ENCODE measurements at places on chromosomes 12 and 14.

DNA sequence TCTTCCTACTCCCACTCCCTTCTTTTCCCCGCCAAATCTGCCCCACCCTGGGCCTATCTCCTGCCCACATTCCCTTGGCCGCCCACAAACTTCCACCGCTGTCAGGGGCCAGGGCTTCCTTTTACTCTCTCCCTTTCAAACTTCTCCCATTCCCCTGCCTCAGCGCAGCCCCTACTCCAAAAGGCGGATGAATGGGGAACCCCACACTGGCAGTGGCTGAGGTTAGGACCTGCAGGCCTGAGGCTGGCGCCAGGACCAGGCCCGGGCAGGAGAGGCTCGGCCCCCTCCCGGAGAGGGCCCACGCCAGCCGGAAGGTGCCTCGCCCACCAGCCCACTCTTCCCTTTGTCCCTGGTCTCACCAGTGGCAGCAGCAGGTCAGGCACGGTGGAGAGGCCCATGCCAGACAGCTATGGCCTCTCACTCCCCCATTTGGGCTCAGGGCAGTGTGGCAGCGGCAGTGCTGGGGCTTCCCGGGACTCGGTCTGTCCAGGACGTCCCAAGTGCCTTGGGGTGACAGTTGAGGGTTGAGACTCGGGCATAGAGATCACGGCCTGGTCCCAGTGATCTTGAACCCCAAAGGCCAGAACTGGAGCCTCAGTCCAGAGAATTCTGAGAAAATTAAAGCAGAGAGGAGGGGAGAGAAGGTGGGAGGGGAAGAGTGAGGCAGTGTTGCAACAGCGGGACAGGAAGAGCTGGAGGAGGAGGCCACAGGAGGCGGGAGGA is at the start of gene TNFRSF1A:
TSS of gene TNFRSF1A (minus strand) at position 660 of the 723 bp plus-strand sequence. CDS start at position 398, 262 bp downstream.
- DNase-seq = peak; percentile 64

- no peak for DNase-seq
These were observed 186.6 kb downstream of the CACNA1C start for GRCh38 chr12:2239381-2239871.

DNA sequence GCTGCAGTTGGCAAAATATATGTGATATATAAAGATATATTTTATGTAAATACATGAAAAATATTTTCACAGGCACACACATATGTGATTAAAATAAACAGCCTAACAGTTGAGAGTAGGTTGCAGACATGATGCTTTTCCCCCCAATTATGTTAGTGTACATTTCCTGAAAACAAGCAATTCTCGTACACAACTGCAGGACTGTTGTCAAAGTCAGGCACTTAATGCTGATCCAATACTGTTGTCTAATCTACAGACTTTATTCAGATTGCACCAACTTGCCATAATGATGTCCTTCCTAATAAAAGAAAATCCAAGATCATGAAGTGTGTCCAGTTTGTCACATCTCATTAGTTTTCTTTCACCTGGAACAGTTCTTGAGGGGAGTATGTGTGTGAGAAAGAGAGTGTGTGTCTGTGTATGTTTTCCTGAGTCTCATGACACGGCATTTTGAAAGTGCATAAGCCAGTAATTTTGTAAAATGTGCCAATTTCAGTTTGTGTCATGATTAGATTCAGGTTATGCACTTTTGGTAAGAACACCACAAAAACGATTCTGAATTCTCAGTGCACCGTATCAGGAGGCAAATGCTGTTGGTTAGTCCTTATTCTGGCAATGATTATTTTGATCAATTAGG is 16.5 kb upstream of the SEL1L start:
- DNase-seq = no peak

DNA sequence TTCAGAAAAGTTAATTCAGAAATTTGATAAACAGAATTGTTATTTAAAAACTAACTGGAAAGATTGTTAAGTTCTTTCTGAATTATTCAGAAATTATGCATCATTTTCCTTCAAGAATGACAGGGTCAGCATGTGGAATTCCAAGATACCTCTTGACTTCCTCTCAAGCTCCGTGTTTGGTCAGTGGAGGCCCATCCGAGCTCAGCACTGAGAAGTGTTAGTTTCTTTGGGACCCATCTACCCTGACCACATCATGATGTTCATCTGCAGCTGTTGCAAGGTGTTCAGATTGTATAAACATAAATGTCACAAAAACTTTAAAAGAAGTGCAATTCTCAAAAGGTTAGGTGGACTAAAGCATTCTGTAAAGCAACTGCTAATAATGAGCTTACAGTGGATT is 33.7 kb downstream of the MDM2 start:
- DNase-seq = no peak

DNA sequence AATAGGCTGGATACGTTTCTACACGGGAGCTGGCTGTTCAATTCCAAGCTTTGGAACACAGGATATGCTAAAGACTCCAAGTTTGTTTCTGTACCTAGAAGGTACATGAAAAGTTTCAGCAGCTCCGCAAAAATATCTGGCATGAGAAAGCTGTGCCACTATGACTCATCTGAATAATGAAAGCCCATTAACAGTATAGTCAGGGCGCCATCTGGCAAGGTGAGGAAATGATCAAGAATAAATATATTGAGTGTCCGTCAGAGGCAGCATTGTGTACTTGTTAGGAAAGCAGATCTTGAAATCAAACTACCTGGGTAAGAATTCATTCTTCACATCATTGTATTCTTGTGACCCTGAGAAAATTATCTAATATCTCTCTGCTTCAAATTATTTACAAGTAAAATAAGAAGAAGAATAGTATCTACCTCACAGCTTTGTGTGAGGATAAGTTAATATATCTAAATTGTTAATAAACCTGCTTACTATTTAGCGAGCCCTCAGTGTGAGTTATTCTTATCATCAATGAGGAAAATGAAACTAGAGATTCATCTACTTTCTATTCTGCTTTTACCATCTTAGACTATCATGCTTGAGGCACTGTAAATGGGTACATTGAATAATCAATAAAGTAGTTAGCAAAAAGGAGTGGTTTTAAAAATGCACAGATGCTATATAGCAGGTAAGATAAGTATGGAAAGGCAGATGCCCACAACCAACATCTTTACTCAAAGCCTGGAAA is 53.5 kb downstream of the FSCB start:
- DNase-seq = no peak

DNA sequence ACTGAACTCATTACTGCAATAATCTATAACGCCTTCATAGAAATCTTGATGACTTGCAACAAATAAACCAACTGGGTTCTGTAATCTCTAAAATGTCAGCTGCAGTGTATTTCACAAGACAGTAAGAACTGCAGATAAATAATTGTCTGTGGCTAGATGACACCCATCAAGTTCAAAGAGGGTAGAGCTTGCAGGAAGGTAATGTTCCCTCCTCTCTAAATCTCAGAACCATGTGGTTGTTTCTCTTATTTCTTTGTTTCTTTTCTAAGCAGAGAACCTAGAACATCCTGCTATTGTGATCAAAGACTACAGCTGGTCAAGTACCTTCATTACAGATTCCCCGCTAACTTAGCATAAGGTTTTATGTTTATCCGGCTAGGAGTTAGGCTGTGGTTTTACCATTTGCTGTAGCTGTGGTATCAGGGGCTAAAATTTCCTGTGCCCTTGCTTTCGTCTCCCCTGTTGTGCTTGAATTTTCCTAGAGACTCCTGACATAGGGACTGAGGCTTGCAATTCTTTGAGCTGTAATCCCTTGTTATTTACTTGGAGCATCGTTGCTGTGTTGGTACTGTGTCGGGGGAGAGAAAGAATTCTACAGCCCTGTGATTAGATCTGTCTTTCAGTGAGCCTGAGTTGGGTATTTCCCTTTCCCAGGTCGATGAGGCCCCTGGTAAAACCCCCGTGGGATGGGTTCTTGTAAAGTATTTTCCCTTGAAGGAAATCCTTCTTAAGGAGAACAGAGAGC is 253.1 kb upstream of the BTG1 start:
- peak; percentile 29 for DNase-seq

DNA sequence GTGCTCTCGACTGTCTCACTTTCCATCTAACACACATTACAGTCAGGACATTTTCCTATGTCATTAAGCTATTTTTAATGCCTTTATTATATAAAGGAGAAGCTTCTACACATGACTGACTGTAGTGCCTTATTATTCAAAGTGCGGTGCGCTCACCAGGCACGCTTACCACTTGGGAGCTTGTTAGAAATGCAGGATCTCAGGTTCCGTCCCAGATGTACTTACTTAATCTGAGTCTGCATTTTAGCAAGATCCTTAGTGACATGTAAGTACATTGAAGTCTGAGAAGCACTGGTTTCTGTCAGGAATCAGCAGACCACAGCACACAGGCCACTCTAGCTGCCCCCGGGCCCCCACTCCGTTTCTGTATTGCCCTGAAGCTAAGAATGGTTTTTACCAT is 44.7 kb upstream of the MDM1 start:
- no peak for DNase-seq

Data from GM20000 (cell line).